ENCODE measurements at places on chromosomes 12 and 14.

- DNase-seq, result no peak
Observed at GRCh38 chr14:91155626-91156089, 41.8 kb downstream of the DGLUCY start.

DNA sequence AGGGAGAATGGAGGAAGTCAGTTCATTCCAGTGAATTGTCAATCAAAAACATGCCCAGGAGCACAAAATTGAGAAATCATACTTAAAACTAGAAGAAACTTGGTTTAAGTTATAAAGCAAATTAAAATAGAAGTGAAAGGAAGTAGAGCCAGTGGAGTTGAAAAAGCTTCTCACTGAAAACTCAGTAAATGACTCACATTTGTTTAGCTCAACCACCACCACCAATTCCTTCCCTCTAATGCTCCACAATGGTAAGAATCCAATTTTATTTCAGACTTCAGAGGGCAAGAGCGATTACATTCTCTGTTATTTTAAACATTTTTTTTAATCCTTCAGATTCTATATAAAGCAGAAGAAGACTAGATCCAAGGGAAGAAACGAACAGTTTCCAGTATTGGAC is 19.4 kb downstream of the UTP20 start:
- DNase-seq, result no peak

DNA sequence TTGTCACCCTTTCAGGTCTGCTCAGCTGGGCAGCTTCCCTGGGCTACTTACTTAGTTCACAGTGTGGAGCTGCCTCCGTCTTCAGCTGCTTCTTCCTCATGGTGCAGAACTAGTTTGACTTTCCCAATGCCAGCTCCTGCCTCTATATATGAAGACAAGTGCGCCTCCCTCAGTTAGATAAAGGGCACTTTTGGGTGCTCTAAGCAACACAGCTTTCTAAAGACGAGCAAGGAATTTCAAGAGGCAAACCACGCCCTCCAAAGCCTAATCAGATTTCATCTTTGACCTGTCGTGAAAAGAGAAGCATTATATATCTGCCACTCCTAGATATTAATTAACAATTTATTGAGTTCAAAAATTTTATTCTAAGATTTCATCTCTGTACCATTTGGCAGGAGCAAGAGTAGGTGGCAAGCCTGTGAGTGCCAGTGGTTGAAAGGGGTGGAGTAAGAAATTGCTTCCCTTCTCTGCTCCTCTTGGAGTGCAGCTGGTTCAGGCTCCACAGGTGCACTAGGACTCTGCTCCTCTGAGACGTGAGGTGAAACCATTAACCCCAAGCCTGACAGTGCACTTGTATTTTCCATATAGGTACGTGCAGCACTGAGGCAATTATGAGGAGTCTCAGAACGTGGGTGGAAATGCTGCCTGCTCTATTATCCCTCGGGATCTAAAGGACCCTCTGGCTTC is 2.1 kb upstream of the SLC11A2 start:
- no peak for DNase-seq

DNA sequence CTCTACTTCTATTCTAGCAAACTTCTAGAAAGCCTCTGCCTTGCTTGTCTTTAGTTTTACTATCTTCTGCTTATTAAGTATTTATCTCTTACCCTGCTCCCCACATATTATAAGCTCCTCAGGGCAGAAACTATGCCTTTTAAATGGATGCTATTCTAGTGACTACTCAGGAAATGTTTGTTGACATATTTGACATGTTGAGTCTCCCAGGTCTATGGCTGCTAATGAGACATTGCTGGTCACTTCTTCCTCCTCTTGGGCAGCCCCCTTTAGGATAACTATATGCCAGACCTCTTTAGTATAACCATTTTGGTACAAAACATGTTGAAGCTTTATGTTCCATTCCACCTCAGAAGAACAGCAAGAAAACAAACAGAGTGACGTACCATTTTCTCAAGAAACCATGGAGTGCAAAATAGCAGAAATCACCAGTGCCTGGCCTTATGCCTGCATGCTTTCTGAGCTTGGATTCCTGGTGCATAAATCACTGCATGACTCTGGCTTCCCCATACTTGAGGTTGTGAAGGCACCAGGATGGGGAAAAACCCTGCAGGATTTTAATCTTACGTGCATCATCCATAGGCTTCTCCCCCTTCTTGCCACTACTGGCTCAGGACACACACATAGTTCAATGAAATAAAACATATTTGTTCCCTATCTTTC is 202.6 kb downstream of the TMX1 start:
- no peak for DNase-seq

DNA sequence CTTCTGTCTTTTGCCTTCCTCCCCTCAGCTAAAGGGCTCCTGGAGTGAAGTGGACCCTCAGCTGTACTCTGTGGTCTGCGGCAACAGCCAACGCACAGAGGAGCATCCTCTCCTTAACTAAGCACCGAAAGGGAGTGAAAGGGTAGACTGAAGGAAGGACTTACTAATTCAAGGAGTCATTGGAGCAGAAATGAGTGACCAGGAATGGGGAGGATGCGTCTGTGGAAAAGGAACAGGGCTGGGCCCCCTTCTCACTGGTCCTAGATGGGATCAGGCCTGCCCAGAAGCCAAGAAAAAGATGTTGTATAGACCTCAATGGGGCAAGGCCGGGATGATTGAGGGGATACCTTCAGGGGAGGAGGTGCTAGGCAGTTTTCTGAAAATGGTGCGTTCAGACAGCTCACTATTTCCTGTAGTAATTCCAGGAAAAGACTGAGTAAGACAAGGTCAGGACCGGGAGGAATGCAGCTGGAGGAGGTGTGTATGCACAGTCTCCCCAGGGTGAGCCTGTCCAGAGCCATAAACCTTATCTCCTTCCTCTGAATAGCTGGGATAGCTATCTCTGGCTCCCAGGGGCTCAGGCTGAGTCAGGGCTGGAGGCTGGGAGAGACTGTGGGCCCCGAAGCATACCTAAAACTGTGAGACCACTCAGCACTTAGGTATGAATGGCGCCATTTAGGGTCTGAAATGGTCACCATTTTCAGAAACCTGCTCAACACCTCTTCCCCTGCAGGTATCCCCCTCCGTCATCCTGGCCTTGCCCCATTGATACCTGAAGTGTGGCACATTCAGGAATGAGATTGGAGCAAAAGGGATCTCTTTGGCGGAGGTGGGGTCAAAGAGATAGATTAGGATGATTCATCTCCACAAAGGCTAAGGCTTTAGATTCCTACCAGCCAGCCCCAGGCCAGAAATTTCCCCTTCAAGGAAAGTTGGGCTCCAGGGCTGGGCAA is 20.2 kb upstream of the KRT8 start:
- no peak for DNase-seq

Measured in stimulated activated CD4-positive, alpha-beta T cell treated with anti-CD3 and anti-CD28 coated beads, TNF-alpha, amount 100 ng/mL, for 1 hour (primary cell).